PC-9 (cell line): ENCODE measurements at places on chromosomes 3 and 15. TPM values are rescaled to one million over a fixed set of nuclear protein-coding genes. Genes with fewer than 3 reads are reported as not detected.

- H3K4me3 ChIP-seq = no peak overlapping the region
- no peak for DNase-seq
- H3K36me3 ChIP-seq = no peaks in the 10 kb centered on the region
- no peak overlapping the region for H3K27ac ChIP-seq
- peaks cover 29% of the 10 kb centered on the region for H3K4me1 ChIP-seq
Measured at GRCh38 chr3:127925384-127925783, 10.4 kb downstream of the KBTBD12 start.

The RARRES1 gene
- total RNA-seq = 9.3 and 20.5 TPM in 2 replicates

The TRPM1 gene
- not detected in 2 replicates for total RNA-seq

GRCh38 chr3:73222126-73222525 is 160.7 kb downstream of the EBLN2 start:
- no peaks in the 10 kb centered on the region for H3K4me1 ChIP-seq
- H3K4me3 ChIP-seq = no peak overlapping the region
- no peak overlapping the region for H3K27ac ChIP-seq
- no peak for DNase-seq
- H3K27me3 ChIP-seq = peaks cover 28% of the 10 kb centered on the region; the same call in 1 of the 2 replicates
- H3K36me3 ChIP-seq = no peaks in the 10 kb centered on the region

The GOLGA6D gene
- not detected in 2 replicates for total RNA-seq

The STXBP5L gene
- total RNA-seq = not detected in 2 replicates

- no peak overlapping the region for H3K27ac ChIP-seq
- H3K4me3 ChIP-seq = no peak overlapping the region
- H3K4me1 ChIP-seq = peaks cover 39% of the 10 kb centered on the region
- no peaks in the 10 kb centered on the region for H3K27me3 ChIP-seq
- no peaks in the 10 kb centered on the region for H3K36me3 ChIP-seq
- DNase-seq = no peak
Measured at GRCh38 chr3:42486814-42487565, 15.5 kb upstream of the VIPR1 start.

DNA sequence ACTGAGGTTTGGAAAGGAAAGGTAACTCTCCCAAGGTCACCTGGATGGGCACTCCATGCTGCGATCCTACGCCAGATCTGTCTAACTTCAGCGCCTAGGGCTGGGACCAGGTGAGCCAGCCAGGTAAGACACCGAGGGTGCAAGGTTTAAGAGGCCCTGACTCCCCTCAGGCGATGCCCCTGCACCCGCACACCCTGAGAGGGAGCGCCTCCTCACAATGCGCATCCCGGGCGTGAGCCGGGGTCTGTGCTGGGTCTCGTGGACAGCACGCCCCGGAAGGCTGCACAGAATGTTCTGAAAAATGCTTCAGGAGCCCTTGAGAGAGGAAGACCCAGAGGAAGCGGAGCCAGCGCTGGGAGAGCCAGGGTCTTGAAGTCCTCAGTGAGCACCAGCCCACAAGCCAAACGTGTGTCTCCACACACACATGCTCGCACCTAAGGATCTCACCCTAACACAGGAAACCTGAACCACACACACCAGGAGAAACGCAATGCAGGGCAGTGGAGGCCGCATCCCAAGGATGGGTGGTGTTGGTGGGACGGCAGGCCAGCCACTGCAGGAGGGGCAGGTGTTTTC is 142.0 kb downstream of the ADAMTS17 start:
- DNase-seq = no peak
- H3K27ac ChIP-seq = no peak overlapping the region
- no peak overlapping the region for H3K4me3 ChIP-seq

- H3K4me1 ChIP-seq = no peaks in the 10 kb centered on the region
- H3K36me3 ChIP-seq = no peaks in the 10 kb centered on the region
- peaks cover 78% of the 10 kb centered on the region for H3K27me3 ChIP-seq
- H3K27ac ChIP-seq = no peak overlapping the region
- no peak overlapping the region for H3K4me3 ChIP-seq
- DNase-seq = no peak
Measured at GRCh38 chr15:89364341-89364740, 29.7 kb upstream of the POLG start.

DNA sequence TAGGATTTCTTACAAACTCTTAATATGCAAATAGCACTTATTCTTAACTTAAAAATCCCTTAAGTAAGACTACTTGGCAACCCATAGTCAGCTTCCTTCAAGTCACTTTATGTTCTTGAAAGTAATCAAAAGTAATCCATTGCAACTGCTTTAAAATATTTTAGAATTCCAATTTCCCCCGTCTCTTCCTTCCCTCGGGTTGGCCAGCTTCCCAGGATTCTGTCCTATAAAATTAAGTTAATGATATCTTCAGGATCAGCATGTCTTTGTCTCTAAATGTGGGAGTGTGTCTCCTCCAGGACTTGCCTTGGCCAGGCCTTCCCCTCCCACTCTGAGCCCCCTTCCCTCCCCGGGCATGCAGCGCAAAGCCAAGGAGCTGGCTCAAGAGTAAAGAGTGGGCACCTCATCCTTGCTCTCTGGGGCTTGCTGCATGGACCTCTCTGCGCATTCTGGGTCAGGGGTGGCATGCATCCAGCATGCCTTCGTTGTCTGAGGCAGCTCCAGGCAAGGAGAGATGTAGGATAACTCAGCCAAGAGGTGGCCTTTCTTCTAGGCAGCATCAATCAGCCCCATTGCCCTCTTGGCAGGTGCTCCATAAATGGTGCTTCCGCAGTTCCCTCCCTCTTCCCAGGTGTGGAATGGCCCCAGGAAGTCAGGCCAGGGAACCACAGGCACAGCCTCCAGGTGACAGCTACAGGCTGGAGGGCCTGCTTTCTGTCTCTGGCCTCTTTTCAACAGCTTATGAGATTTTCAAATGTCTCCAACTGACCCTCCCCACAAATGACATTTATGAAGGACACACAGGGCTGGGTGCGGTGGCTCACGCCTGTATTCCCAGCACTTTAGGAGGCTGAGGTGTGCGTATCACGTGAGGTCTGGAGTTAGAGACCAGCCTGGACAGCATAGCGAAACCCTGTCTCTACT is 108.7 kb upstream of the ALDH1A3 start:
- no peaks in the 10 kb centered on the region for H3K36me3 ChIP-seq
- no peaks in the 10 kb centered on the region for H3K27me3 ChIP-seq
- H3K4me1 ChIP-seq = no peaks in the 10 kb centered on the region
- H3K4me3 ChIP-seq = no peak overlapping the region

The FEZF2 gene
- not detected in 2 replicates for total RNA-seq
